ENCODE measurements at places on chromosomes 2 and 18. TPM values are rescaled to one million over a fixed set of nuclear protein-coding genes. Genes with fewer than 3 reads are reported as not detected.

DNA sequence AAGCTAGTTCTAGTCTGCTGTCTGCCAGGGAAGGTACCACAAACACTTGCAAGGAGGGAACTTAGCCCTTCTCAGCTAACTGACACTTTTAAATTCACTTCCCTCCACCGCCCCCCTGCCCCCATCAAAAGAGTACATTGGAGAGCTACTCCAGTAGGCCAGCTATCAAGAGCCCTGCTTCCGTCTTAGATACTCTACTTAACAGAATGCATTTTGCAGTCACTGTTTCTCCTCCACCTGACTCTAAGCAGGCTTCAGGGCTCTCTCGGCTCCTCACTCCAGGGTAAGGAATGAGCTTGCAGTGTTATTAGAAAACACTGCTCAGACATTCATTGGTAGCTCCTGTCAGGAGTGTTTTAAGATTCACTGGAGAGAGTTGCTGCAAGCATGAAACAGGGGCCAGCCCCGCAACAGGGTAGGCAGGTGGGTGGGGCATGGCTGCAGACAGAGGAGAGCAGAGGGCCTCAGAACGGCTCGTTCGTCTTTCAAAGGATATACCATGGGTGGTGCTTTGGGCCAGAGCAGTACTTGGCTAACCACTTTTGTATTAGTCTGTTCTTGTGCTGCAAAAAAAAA lies 35.3 kb upstream of the PDCL3 start:
- no peak for DNase-seq

DNA sequence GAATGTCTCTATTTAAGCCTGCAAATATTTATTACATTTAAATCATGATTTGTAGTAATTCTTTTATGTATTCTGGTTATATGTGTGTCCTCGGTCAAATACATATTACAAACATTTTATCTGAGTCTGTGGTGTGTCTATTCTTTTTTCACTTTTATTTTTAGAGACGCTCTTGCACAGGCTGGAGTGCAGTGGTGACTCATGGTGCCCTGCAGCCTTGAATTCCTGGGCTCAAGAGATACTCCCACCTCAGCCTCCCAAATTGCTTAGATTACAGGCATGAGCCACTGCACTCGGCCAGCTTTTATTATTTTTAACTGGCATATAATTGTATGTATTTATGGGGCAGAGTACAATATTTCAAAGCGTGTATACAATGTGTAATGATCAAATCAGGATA lies 47.5 kb downstream of the ARID5A start:
- no peak for DNase-seq

DNA sequence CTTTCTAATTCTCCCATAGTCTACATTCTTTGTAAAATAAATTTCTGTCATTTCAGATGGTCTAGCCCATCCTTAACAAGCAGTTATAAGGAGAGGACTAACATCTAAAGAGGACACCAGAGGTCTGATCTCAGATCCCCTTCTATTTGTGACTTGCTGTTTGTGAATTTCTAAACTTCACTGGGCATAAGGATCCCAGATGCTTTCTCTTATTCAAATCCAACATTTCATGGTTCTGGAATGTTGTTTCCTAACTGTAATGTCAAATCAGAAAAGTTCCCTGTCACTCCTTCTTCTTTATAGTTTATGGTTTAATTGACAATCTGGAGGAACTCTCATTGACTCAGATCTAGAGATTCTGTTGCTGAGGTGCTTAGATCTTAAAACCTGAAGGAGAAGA lies 430.2 kb downstream of the MEIS1 start:
- no peak for DNase-seq

The ALPG gene
- not detected for total RNA-seq

The IL1F10 gene
- not detected for total RNA-seq

The ST6GAL2 gene
- not detected for total RNA-seq

The CCT4 gene
- total RNA-seq: 78.9 TPM

The UGT1A10 gene
- not detected for total RNA-seq

The SLC39A6 gene
- total RNA-seq: 41.1 TPM

DNA sequence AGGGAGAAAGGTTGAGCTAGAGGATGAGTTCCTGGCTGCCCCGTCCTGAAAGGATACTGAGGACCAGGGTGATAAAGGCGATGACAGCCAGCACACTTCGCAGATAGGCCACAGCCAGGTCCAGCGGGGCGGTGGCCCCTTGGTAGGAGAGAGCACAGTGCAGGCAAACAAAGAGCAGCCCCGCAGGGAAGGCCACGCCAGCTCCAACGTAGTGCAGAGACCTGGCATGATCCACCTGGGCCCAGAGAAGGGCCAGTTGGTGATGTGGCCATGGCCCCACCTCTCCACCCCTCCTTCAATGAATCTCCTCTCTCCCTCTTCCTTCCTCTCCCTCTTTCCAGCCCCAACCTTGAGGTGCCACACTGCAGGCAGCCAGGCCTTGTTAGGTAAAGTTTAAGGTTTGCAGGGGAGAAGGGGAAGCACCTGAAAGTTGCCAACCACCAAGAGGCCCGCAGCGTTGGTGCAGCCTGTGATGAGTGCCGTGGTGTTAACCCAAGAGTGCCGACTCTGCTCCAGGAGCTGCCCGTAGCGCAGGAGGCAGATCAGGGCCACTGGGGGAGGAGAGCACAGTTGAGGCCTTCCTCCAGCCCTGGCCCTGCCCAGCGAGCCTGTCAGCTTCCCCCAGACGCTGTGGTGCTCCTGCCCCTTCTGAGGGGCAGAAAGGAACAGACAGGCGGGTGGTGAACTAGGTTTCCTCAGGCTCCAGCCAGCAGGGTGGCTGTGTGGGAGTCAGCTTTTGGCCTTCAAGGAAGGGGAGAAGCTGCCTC lies 2.8 kb downstream of the TMEM150A start:
- DNase-seq: no peak

DNA sequence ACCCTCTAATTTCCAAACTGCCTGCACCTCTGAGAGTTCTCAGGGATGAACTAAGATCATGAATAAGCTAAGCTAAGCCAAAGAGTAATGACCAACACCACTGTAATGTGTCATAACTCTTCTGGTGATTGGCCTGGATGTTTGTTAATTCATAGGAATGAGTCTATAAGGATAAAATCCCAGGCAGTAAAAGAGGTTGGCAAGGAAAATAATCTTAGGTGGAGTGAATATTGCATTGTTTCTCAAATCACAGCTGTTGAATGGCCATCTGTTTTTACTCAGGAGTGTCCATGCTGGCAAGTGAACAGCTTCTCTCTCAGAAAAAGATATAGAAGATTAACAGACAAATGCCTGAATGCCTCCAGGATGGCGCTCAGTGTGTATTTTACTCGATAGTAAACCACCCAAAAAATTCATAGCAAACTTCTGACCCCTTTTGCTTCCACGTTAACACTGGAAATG lies 60.8 kb upstream of the GLS start:
- DNase-seq: no peak

DNA sequence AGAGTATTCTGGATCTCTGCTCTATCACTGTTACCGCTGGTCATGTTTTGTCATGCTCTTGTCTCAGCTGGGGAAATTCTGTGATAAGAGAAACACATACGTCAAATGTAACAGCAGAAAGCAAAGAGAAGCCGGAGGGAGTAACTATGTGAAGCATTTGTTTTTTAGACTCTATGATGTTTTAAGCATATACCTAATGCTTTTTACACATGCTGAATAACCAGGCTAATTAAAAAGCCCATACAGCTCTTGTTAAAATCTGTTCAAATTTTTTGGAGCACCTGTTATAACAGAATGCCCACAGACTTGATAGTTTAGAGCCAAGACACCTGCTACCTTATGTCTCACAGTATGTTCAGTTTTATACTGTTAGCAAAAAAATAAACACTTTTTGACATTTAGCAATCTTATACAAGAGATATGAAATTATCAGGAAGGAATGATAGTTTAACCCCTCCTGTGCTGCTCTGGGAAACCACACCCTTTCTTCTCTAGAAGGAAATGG lies 92.3 kb upstream of the TANK start:
- DNase-seq: no peak

DNA sequence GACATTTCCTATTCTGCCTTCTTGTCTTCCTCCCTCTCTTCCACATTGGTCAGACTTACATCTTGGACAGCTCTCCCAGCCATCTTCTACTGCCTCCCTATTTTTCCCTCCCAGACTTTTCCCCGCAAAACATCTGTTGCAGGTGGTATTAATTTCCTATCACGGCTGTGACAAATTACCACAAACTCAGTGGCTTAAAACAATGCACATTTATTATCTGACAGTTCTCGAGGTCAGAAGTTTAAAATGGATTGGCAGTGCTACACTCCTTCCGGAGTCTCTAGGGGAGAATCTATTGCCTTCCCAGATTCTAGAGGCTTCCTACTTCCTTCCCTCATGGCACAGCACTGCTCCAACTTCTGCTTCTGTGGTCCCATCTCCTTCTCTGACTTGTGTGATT lies 33.3 kb downstream of the STRADB start:
- DNase-seq: no peak

The CNOT11 gene
- total RNA-seq: 24.3 TPM

DNA sequence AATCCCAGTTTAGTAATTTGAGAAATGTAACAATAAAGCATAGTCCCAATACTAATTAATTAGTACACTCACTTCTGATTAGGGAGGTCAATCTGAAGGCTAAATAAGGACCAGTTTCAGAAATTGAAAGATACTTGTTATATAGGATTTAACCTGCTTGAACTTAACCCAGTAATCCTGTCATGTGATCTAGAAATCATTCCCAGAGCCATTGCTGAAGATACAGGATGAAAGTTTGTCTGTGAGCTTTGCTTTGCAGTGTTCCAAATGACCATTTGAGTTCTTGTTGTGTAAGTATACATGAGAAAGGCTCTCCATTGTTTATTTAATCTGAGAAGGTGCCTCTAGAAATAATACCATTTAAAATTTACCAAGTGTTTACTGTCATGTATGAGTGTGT lies 52.2 kb downstream of the GALNT1 start:
- no peak for DNase-seq

DNA sequence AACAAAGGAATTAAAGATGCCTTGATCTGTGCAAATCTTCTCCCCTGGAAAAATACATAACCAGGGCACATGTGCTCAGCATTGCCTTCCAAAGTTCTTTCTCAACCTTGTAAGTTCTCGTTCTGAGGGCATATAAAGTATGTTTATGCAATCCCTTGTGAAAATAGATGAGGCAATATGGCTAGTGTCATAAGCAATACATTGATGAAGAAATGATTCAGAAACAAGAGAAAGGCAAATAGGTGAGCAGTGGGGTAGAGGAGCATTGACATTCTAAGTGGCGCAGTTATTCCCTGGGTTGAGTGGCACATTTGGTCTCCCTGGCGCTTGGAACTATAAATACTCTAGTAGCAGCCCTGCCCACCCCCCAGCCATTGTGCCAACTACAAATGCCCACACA lies 57.4 kb upstream of the PGAP1 start:
- DNase-seq: no peak

DNA sequence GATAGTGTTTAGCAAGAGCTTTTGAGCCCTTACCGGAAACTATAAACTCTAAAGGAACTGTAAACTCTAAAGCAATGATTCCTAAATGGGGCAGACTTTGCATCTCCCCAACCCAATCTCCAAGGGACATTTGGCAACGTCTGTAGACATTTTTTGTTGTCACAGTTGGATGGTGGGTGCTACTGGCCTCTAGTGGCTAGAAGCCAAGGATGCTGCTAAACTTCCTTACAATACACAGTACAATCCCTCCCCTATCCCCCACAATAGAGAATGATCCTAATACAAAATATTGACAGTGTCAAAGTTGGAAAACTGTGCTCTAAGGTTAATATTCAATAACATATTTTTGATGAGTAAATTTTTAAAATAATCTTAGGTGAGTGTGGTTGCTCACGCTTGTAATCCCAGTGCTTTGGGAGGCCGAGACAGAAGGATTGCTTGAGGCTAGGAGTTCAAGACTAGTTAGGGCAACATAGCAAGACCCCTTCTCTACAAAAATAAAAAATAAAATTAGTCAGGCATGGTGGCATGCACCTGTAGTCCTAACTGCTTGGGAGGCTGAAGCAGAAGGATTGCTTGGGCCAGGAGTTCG lies 66.7 kb downstream of the PTPN4 start:
- DNase-seq: no peak

GRCh38 chr2:150601280-150602038 lies 114.0 kb upstream of the RND3 start:
- no peak for DNase-seq

The REG3A gene
- total RNA-seq: 2.3 TPM

The TMEM169 gene
- 1.6 TPM for total RNA-seq

DNA sequence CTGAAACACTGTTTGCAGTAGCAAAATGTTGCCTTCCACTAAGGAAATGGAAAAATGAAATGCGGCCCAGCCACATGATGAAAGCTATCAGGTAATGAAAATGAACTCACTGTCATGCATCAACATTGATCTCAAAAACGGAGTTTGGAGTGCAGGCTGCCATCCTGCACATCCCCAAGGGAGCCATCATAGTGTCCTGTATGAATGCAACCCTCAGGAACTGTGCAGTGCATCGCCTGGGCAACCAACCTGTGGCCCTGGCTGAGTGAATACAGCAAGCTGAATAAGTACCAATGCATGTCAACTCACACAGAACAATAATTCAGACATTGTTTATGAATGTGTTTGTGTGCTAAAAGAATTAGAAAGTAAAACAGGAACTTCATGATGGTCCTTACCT lies 23.1 kb upstream of the TXNDC2 start:
- DNase-seq: no peak
